ENCODE measurements at places on chromosomes 5 and 9.

DNA sequence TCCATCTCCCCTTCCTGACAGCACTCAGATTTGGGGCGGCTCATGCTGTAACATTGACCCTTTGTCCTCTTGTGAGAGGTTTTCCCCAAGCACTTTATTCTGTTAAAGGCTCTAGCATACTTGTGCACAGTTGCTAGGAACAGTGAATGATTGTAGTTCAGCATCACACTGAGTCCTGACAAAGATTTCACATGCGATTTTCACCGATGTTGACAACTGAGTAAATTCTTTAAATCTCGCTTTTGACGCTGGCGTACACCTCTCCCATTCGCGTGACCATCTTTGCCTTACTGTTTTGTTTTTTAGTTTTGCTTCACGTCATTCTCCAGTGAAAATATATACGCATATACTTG lies 780 bp downstream of the CDC37L1 start:
- DNase-seq: no peak

GRCh38 chr9:20361656-20362570 lies 260.4 kb downstream of the MLLT3 start:
- no peak for DNase-seq

DNA sequence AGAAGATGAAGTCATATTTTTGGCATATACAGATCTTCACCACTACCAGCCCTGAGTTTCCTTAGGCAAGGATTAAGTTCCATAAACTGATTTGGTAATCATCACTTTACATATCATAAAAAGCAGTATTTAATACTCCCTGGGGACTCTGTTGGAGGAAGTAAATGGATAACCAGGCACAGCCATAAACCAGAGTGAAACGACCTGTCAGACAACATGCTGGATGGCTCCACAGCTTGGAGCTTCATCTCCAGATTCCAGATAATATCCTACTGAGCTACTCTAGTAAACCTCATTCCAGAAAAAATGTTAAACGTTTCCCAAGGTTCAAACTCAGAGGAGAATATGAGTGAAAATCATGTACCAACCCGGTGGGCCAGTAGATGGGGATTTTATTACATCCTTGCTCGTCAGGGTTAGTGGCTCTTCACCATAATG lies 109.2 kb downstream of the BASP1 start:
- no peak for DNase-seq

GRCh38 chr5:56200971-56201666 lies 32.0 kb downstream of the ANKRD55 start:
- DNase-seq: peak; percentile 5

DNA sequence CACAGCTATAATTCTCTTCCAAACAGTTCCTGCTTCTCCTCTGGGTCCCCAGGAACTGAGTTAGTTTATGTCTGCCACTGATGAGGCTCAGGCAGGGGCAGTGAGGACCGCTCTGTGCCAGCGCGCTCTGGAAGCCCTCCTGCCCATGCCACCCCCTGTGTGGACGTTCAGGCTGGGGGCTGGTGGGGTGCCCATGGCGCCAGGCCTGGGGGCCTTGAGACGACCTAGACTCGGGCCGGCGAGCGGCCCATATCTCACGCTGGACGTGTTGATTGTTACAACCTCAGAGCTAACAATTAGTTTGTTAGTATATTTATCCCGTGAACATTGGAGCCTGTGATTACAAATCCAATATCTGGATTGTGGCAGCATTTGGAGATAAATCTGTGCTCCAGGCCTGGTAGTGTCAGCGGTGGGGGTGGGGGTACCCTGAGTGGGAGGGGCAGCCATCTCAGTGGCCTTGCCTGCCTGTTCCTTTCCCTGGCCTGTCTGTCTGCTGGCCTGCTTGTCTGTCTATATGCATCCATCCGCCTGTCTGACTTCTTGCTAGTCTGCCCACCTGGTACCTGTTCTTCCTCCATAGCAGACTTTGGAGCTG lies 256.5 kb upstream of the MVB12B start:
- no peak for DNase-seq

DNA sequence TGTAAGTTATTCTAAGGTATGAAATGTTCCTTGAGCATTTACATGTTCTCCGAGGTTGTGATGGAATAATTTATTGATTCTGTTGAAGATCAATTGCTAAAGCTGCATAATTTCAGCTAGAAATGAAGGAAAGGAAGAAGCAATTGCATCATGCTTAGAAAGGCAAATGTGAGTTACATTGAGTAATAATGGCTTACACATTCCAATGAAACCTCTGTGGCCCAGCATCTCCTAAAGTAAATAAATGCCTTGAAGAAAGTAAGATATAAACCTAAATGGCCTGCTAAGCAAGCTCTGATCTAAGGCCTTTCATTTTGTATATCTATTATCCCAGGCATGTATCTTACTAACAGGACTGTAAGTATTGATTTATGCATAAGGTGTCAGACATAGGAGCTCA lies 677.3 kb upstream of the RGMB start:
- no peak for DNase-seq

GRCh38 chr5:137497396-137498290 lies 1.5 kb downstream of the SPOCK1 start:
- DNase-seq: no peak

DNA sequence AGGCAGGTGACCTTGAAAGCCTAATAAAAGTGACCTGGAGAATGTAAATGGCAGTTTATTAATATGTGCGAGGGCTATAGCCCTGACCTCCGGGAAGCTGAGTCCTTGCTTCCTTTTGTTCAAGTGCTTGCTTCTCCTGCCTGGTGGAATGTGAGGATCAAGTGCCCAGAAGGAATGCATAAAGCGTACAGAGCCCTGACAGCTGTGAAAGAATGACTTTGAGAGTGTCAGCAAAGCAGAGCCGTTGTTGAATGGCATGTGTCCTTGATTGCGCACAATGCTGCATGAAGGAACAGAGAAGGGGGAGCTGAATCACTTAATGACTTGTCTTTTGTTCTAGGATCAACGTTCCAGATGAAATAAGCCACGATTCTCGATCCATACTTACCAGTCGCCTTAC lies 133.0 kb downstream of the SLF1 start:
- no peak for DNase-seq

- no peak for DNase-seq
Measured at GRCh38 chr5:67897431-67897830, 318.1 kb upstream of the PIK3R1 start.

GRCh38 chr9:27569406-27569805 lies 3.9 kb downstream of the C9orf72 start:
- no peak for DNase-seq

Data from stimulated activated CD4-positive, alpha-beta T cell treated with anti-CD3 and anti-CD28 coated beads, Interleukin-15, amount 100 ng/mL, for 1 hour (primary cell).